ENCODE measurements at places on chromosomes 4 and X.

GRCh38 chrX:142156567-142156966 lies 48.5 kb downstream of the MAGEC2 start:
- no peak for DNase-seq

GRCh38 chr4:146211440-146211839 lies 2.9 kb upstream of the REELD1 start:
- no peak for DNase-seq

DNA sequence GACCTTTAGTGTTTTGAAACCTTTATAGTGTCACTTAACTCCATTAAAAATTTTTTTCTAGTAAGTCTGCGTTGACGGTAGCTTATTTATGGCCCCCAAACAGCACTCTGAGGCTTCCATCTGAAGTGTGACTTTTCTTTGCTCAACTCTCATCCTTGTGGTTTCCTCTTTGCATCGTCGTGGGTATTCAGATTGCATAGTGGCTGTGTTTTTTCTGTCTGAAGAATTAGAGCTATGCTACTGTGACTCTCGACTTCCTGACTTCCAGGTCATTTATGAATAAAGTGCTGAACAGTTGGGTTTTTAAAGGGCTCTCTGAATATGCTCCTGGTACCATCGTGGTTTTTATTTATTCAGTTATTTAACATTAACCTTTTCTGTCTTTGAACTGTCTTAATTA lies 44.9 kb downstream of the JADE1 start:
- DNase-seq: no peak

DNA sequence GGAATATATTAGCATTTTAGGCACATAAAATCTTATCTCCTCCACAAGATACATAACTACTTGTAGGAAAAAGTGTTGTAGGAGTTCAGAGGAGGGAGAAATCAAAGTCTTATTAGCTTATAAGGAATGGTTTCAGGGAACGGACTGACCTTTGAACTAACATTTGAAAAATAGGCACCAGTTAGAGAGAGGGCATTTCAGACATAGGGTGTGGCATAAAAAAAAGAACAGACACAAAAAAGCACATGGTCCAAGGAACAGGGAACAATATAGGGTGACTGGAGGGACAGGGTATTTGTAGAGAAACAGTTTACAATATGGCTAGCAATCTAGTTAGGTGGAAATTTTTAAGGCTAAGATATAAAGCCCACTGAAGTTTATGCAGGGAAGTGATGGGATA lies 6.4 kb downstream of the ABCB7 start:
- DNase-seq: no peak

GRCh38 chr4:177860171-177860570 lies 417.9 kb upstream of the AGA start:
- DNase-seq: no peak

- no peak for DNase-seq
Measured at GRCh38 chrX:69285401-69285877, 120.2 kb upstream of the PJA1 start.

DNA sequence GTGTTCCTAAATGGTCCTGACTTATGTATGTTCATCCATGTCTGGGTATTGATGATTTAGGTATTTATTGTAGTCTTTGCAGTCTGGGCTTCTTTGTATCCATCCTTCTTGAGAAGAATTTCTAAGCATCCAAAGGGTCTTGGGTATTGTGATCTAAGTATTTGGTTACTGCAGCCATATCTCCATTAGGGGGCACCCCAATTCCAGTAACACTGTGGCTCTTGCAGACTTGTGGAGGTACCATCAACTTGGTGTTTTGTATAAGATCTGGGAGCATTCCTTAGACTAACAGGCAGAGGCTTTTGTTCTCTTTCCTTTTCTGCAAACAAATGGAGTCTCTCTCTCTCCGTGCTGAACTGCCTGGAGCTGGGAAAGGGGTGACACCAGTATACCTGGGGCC lies 113.7 kb upstream of the NEXMIF start:
- DNase-seq: peak; percentile 12

- no peak for DNase-seq
Measured at GRCh38 chr4:71126719-71127118, 133.3 kb downstream of the DCK start.

DNA sequence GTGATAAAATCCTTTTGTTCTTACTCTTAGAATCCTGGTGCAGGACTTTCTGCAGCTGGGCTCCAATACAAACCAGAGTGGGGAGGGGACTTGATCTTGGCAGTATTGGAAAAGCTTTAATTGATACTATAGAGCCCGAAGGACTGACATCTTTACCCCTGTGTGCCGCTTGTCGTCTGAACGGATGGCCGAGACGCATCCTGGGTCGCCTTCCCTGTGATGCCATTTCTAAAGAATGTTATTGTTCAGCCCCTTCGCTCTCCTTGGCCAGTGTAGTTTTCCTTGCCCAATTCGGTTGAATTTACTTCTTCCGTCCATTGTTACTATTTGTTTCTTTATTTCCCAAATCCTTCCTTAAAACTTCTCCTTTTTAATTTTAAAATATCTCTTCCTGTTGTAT lies 80.9 kb downstream of the CLDN34 start:
- no peak for DNase-seq

GRCh38 chr4:19224820-19225219 lies 1026.9 kb upstream of the SLIT2 start:
- peak; percentile 5 for DNase-seq

DNA sequence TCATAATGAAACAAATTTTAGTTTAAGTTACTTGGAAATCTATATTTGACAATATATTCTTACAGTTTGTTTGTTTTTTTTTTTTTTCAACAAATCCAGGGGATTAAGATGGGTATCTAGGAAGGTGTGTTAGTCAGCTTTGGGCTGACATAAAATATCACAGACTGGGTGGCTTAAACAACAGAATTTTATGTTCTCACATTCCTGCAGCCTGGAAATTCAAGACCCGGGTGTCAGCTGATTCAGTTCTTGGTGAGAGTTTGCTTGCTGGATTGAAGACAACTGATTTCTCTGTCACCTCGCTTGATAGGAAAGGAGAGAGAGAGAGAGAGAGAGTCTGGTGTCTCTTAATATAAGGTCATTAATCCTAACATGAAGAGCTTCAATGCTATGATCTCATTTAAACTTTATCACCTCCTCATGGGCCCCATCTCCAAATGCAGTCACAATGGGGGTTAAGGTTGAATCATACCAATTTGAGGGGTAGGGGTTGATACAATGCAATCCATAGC lies 465.2 kb downstream of the CENPC start:
- no peak for DNase-seq

- no peak for DNase-seq
Measured at GRCh38 chrX:22118161-22118830, 86.2 kb downstream of the PHEX start.

DNA sequence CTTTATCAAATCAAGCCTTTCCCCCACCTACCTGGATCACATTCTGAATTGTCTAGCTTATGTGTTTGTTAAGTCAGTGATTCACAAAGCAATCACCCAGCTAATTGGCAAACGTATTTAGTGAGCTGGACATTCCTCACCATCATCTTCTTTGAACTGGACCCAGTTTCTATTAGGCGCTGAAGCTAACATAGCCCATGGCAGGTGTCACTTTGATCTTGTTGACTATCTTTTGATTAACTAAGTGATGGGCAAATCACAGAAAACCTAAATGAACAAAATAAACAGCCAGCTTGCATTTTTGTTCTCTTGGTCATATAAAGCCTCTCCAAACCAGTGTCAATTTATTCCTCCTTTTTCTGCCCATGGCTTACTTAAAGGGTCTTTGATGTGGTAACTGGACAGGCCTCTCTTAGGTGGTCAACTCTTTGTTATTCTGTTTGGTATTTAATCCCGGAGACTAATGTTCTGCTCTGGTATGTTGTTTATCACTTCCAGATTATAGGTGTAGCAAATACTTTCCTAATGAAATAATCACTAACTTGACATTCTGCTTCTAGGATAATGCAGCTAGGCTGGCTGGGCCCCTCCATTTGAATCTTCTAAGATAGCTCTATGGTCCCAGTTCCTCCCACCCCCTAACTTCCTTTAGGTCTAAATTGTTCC lies 105.3 kb upstream of the SMIM10 start:
- DNase-seq: no peak

- no peak for DNase-seq
Measured at GRCh38 chrX:154371789-154372300, 2.6 kb downstream of the FLNA start.

GRCh38 chr4:159235779-159236368 lies 133.0 kb downstream of the RAPGEF2 start:
- no peak for DNase-seq

DNA sequence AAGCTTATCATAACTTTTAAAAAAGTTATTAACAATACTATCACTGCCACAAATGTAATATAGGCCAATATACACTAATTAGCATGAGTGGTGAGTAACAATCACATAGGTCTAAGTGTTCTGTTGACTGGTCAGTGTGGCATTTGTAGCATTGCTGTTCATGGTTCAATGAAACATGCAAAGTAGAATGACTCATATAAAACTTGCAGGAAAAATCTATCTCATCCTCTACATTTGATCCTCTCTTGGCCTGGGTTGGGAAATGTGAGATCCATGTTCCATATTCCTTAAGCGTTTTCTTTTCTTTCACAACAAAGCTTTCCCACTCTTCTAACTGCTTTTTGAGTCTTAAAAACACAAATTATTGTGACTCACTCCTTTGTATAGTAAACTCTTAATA lies 1418.7 kb downstream of the FSTL5 start:
- no peak for DNase-seq

GRCh38 chr4:74283614-74284013 lies 24.7 kb upstream of the EPGN start:
- DNase-seq: no peak

DNA sequence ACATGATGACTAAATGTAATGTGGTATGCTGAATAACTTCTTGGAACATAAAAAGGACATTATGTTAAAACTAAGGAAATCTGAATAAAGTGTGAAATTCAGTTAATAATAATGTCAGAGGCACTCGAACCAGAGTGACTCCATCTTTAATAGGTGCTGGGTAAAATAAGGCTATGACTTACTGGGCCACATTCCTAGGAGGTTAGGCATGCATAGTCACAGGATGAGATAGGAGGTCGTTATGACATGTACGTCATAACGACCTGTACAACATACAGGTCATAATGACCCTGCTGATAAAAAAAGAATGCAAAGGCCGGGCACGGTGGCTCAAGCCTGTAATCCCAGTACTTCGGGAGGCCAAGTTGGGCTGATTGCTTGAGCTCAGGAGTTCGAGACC lies 28.9 kb upstream of the OPHN1 start:
- DNase-seq: no peak

- no peak for DNase-seq
Measured at GRCh38 chr4:154569028-154569427, 6.2 kb downstream of the FGB start.
